Activated gamma-delta T cell treated with anti-CD3 and anti-CD28 coated beads, Interleukin-2, amount 50 U/mL, for 16 hours (primary cell): ENCODE measurements at places on chromosomes 2 and 18.

DNA sequence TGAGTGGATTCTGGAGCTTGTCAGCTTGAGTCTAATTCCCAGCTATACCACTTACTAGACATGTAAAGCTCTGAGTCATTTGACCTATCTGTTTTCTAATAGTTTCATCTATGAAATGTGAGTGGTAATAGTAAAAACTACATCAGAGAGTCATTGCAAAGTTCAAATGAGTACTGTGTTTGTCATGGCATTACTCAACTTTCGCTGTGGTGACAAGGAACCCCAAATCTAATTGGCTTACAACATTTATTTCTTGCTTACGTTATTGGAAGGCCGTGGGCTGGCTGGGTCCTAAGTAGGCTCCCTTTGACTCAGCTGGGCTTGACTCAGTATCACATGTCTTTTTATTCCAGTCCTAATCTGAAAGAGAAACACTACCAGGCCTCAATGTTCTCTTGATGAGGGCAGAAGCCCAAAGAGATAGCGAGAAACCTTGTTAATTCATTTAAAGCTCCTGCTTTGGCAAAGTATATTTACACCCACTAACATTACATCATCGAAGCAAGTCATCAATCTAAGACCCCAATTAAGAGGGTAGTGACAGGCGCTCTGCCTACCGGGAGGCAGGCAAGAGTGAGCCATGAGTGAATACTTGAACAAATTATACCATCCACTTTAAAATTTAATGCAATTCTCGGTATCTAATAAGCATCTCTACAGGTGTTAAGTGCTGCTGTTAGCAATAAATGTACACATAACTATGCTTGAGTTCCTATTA is 431.8 kb upstream of the SPHKAP start:
- no peak for DNase-seq

DNA sequence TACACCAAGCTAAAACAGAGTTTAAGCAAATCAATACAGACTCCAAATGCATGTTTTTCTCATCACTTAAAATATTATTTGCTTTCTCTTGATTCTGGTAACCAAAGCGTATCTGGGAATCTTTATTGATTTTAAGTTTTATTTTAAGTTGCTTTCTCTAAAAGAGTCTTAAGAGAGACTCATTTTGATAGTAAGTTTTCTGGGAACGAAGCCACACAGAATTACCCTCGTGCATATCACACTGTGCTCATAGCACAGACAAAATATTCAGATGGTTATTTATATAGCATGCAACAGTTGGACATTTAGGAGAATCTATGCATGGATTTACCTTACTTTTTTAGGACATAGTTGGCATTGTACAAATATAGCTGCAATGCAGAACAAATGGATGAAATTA is 597.5 kb upstream of the NRXN1 start:
- DNase-seq: no peak

GRCh38 chr18:2121224-2121623 is 450.1 kb downstream of the METTL4 start:
- DNase-seq: no peak

DNA sequence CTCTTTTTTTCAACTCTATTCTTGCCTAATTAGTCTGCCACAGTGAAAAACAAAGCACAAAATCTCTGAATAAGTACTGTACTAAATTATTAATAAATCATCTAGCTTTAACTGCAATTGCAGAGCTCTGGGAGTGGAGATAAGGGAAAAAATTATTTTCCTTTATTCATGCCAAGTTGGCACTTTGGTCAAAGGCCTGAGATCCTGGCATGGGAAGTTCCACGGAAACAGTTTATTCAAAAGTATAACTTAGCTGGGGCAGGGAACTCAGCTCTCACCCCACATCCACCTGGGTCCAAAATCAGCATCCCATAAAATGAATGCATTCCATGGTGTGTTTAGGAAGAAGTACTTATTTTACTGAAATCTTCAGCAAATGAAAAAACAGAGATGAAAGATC is 185.2 kb upstream of the APCDD1 start:
- DNase-seq: no peak

- no peak for DNase-seq
Measured at GRCh38 chr2:27494284-27494943, 586 bp downstream of the FNDC4 start.

DNA sequence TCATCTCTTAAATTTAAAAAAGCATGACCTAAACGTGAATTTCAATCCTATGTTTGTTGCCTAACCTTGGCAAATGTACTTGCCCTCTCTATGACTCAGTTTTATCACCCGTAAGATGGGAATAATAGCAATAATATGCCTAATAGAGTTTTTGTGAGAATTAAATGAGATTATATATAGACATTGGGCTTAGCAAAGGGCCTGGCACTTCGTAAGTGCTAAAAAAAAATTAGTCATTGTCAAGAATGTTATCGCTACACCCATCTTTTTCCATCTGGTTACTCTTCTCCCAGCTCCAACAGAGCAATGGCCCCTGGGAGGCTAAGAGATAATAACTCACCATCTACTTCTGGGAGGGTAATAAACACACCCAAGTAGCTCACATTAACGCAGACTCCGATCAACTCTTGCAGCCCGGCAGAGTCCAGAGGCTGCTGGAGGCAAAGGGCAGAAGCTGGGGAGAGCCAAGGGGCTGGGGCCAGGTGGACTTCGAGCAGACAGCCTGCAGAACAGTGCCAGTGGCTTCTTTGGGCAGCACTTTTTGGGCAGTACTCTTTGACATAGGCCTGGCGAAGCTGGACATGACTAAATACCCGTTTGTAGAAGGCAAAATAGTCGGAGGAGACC is 63.9 kb upstream of the STPG4 start:
- no peak for DNase-seq

GRCh38 chr2:230850358-230850658 is 14.4 kb upstream of the ITM2C start:
- DNase-seq: no peak

- no peak for DNase-seq
Measured at GRCh38 chr2:229118927-229119326, 152.2 kb downstream of the PID1 start.

DNA sequence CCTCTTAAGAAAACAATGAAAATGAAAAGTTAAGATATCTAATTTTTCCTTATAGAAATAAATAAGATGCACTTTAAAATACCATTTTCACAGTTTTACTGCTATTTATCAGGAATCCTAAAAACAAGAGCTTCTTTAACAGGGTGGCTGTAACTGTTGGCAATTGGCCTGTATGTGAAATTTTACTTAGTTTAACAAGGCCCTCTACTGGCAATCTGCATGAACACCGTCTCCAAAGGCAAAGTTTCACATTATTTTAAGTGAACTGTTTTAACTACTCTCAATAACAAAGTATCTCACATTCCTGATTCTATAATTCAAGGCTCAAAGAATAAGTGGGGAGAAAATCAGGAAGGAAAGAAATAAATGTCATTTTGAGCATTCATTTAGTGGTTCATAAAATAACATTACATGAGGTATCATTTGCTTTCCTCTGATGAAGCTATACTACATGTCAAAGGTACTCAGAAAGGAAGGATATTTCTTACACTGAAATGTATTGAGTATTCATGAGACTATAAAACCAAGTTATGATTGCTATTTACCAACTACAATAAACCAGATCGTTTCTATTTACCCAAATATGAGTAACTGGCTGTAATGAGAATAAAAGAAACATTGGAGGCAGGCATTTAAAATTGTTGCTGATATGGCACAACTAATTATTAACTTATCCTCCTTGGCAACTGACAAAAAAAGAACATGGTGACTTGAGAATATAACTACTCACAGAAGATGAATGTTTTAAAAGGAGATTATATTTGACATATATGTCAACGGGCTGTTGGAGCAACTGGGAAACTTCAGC is 7.0 kb downstream of the NCKAP5 start:
- no peak for DNase-seq

- DNase-seq: no peak
Measured at GRCh38 chr2:101047075-101047766, 45.1 kb downstream of the RPL31 start.

DNA sequence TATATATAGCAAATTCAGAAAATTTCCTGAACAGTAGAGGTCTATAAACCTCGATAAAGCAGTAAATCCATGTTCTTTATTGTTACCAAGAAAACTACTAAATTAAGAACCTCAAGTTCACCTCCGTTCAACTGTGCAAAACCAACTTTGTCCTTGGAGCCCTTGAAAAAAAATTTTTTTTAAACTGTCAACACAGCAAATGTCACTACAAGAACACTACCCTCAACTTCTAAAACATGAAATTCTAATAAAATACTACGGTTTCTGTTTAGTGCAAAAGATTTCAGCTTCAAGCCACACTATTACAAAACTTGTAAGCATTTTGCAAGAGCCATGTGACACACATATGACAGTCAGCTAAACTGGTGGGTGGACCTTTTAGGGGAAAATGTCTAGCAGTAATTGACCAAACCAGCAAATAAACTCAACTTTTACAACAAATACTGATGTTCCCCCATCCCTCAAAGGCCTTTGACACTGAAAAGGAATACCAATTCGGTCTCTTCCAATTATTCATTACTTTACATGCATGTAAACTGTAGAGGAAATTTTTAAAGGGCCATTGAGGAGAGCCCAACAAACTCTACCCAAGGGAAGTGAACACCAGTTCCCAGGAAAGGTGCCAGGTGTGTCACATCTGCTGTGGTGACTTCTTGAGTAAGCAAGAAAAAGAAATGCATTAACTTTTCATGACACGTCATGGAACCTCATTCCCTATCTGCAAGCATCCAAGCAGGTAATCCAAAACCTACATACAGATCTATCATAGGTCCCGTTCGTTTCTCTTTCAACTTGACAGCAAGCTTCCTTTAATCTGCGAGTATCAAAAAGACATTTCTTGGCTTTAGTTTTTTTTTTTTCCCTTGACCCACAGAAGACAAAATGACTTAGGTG is 1.4 kb downstream of the RAB1A start:
- no peak for DNase-seq

GRCh38 chr2:224155371-224155770 is 116.3 kb upstream of the SERPINE2 start:
- DNase-seq: no peak

DNA sequence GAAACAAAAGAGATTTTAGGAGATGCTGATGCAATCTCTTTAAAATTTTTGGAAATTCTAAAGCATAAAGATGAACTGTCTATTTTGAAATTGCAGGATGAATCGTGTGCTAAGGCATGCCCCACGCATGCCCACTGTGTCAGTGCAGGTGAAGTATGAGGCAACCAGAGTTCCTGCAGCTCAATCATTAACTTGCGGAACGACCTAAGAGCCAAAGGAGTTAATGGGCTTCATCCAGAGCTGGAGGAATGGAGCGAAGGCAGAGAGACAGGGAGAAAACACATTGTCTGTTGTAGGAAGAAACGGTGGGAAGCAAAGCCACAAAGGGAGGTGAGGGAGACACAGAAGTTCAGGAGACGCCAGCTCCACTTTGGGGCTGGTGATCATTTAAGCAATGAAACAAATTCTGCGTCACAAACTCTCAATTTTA is 265.2 kb downstream of the CCDC85A start:
- DNase-seq: no peak

GRCh38 chr2:159026170-159026569 is 57.7 kb downstream of the TANC1 start:
- DNase-seq: no peak

- DNase-seq: no peak
Measured at GRCh38 chr18:74976331-74976909, 232.5 kb downstream of the PTGR3 start.

- DNase-seq: no peak
Measured at GRCh38 chr18:8367217-8367988, 241.8 kb upstream of the RAB12 start.

DNA sequence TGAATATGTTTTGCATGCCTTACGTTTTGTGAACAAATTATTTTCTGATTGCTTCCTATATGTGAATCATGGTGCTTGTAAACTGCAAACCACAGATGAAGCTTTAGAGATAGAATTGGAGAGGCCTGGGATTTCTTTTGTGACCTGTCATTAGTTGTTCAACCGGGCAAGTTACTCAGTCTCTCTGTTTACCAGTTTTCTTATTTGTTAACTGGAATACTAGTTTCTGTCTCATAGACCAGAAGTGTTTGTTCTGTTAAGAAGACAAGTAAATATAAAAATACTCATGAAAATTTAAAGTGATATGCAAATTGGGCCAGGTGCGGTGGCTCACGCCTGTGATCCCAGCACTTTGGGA is 27.3 kb downstream of the DGKD start:
- DNase-seq: no peak

- no peak for DNase-seq
Measured at GRCh38 chr2:105175231-105175630, 66.3 kb upstream of the GPR45 start.

DNA sequence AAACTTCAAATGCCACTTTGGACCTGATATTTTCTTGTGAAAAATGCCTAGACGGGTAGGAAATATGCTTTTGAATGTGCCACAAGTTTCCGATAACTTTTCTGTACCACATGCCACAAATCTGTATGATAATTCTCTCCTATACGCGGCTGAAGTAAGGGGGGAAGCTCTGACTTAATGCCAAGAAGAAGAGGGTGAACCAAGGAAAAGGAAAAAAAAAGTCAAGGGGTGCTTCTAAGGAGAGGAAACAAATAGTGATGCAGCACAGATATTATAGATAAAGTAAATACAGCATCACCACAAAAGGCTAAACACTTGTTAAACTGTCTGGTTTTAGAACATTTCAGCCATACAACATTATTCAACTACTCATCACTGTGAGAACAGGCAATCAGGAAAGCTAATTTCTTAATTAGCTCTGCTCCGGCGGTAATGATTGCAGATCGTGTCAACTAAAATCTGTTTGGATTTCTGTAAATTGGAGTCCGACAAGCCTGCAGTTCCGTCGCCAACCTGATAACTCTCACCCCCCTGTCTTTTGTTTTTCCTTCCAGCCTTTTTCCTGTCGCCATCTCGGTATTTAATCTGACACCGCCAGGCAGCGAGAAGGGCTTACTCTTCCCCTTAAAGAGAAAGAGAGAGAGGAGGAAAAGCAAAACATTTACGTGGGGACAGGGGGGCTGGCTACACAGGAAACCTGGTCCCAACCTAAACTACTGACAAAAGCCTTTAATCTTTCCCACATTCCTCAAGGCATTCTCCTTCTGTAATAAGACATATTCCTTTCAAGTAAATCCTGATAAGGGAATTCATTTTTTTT is 67.5 kb downstream of the ZEB2 start:
- DNase-seq: no peak

GRCh38 chr2:222688917-222689316 is 17.5 kb downstream of the MOGAT1 start:
- no peak for DNase-seq
